ENCODE measurements at places on chromosomes 3 and 15. TPM values are rescaled to one million over a fixed set of nuclear protein-coding genes. Genes with fewer than 3 reads are reported as not detected.

Gene KIF7
- total RNA-seq, result 11.3 TPM

Gene PLD1
- total RNA-seq, result 28.8 TPM

Gene LSAMP
- 0.28 TPM for total RNA-seq

Gene SRP14
- 158 TPM for total RNA-seq

Gene TTLL13
- not detected for total RNA-seq

Gene RPL35A
- 642 TPM for total RNA-seq

Gene RHCG
- under 0.01 TPM for total RNA-seq

Gene SOX14
- not detected for total RNA-seq

Gene TRPM1
- total RNA-seq, result not detected

Gene ANKUB1
- total RNA-seq, result not detected

Gene ASB14
- not detected for total RNA-seq

Gene HRG
- total RNA-seq, result not detected

Gene SLC24A1
- 2.5 TPM for total RNA-seq

Gene PLA2G4B
- 0.38 TPM for total RNA-seq

Gene HTR3E
- not detected for total RNA-seq

Gene ARHGAP11A
- total RNA-seq, result 7.3 TPM

Gene GABRR3
- not detected for total RNA-seq

Gene CCK
- 5.1 TPM for total RNA-seq

Gene CPNE4
- total RNA-seq, result not detected

Gene OR5H2
- total RNA-seq, result not detected

All from regular cardiac myocyte (primary cell).